ENCODE measurements at places on chromosomes 6 and 20.

- no peak overlapping the region for H3K27ac ChIP-seq
- H3K4me1 ChIP-seq: no peaks in the 10 kb centered on the region
- peaks cover 4% of the 10 kb centered on the region for H3K27me3 ChIP-seq
- H3K4me3 ChIP-seq: no peak overlapping the region
- DNase-seq: no peak
- H3K36me3 ChIP-seq: no peaks in the 10 kb centered on the region
These were observed 5.4 kb upstream of the GINM1 start for GRCh38 chr6:149560736-149561135.

DNA sequence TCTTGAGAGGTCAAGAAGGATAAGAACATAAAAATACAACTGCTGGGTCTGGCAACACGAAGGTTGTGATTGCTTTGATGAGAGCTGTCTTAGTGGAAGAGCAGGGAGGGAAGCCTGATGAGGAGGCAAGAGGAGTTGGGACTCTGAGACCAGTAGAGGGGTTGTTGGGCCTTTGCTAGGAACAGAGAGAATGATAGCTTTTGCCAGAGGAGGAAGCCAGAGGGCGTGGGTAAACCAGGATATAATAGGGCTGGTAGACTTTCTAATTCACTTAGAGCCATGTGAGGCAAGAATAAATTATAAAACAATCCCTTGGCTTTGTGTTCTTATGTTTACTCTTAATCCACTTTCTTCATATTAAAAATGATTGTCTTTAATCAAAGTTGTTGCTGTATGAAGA, 78.6 kb downstream of the RCAN2 start:
- H3K36me3 ChIP-seq: no peaks in the 10 kb centered on the region
- no peaks in the 10 kb centered on the region for H3K27me3 ChIP-seq
- no peak overlapping the region for H3K27ac ChIP-seq
- no peaks in the 10 kb centered on the region for H3K4me1 ChIP-seq
- no peak overlapping the region for H3K4me3 ChIP-seq

GRCh38 chr6:82013561-82014530, 233.7 kb downstream of the IBTK start:
- H3K36me3 ChIP-seq: no peaks in the 10 kb centered on the region
- no peak overlapping the region for H3K27ac ChIP-seq
- no peaks in the 10 kb centered on the region for H3K4me1 ChIP-seq
- peaks cover 5% of the 10 kb centered on the region for H3K27me3 ChIP-seq

DNA sequence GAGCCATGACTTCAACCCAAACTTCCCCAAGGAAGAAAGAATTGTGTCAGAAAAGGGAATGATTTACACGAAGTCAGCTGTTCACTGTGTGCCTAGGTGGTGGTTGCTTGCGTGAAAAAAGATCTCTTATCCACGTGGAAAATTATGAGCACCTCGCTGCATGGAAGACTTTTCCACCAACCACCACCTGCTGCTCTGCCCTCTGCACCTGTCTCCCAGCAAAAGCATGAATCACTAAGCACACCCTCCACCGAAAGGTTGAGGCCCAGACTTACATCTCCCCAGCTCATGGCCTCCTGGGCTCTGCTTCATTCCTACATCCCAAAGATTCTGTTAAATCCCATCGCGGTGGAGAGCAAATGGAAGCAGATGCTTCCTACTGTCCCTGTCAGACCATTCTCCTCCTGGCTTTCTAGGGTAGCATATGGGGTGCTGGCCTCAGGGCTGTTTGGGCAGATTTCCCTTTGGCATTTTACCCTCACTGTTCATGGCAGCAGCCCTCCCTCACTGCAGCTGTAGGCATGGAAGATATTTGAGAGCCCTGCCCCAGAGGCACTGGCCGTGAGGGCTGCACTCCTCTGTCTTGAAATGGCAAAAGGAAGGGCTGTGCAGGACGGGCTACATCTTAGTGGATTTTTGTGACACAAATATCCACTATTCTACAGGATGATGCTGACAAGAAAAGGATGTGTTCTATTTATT, 37.6 kb upstream of the CST5 start:
- no peaks in the 10 kb centered on the region for H3K4me1 ChIP-seq
- no peak for DNase-seq
- no peaks in the 10 kb centered on the region for H3K36me3 ChIP-seq
- peaks cover 18% of the 10 kb centered on the region for H3K27me3 ChIP-seq
- H3K4me3 ChIP-seq: no peak overlapping the region

- peak overlapping the region; percentile 90 for H3K27ac ChIP-seq
- H3K27me3 ChIP-seq: no peaks in the 10 kb centered on the region
- DNase-seq: no peak
These were observed 34.7 kb downstream of the MAN1A1 start for GRCh38 chr6:119314885-119315272.

GRCh38 chr20:49814057-49814694, 1.5 kb downstream of the SLC9A8 start:
- H3K27ac ChIP-seq: peak overlapping the region; percentile 99
- peaks cover 2% of the 10 kb centered on the region for H3K36me3 ChIP-seq
- peak overlapping the region; percentile 93 for H3K4me3 ChIP-seq
- peaks cover 38% of the 10 kb centered on the region for H3K4me1 ChIP-seq

DNA sequence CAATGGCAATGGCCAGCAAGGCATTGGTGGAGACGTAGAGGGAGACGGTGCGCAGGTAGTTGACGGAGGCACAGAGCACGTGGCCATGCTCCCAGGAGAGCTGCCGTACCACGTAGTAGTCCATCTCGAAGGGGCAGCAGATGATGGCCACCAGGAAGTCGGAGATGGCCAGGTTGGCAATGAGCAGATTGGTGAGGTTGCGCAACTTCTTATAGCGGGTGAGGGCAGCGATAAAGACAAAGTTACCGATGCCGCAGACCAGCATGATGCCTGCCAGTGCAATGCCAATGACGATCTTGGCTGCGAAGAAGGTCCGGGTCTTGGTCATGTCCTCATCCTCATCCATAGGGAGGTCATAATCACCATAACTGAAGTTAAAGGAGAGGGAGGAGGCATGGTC, 2.8 kb downstream of the PROKR2 start:
- no peak for DNase-seq
- H3K36me3 ChIP-seq: no peaks in the 10 kb centered on the region
- H3K27me3 ChIP-seq: peaks cover 38% of the 10 kb centered on the region
- H3K4me1 ChIP-seq: peaks cover 3% of the 10 kb centered on the region
- H3K27ac ChIP-seq: no peak overlapping the region
- H3K4me3 ChIP-seq: no peak overlapping the region
